Stimulated activated memory B cell treated with anti-CD40 and anti-IgM and Interleukin-4, amounts not matched to agents 10 μg/mL and 1 μg/mL and 100 μg/mL, for 72 hours (primary cell): ENCODE measurements at places on chromosomes 1 and 21.
A peak's percentile ranks its signal among the peaks of the same experiment; 100 is the strongest.

GRCh38 chr1:89425056-89425455 lies 61.2 kb downstream of the GBP6 start:
- H3K4me1 ChIP-seq: peaks cover 12% of the 10 kb centered on the region
- H3K36me3 ChIP-seq: peaks cover 5% of the 10 kb centered on the region
- no peak for ATAC-seq
- peaks cover 39% of the 10 kb centered on the region for H3K27me3 ChIP-seq
- no peak overlapping the region for H3K27ac ChIP-seq
- no peak overlapping the region for H3K4me3 ChIP-seq

GRCh38 chr1:109306832-109307273 lies at the start of gene MYBPHL:
MYBPHL (minus strand) TSS chr1:109307011; CDS start chr1:109306991, 20 bp downstream.
- H3K4me1 ChIP-seq: peaks cover 17% of the 10 kb centered on the region
- ATAC-seq: no peak
- peak within 1 kb of the TSS; percentile 23 for H3K27ac ChIP-seq

- H3K27ac ChIP-seq: no peak overlapping the region
- H3K4me3 ChIP-seq: no peak overlapping the region
- H3K4me1 ChIP-seq: no peaks in the 10 kb centered on the region
Observed at GRCh38 chr1:90412563-90412962, 304.5 kb downstream of the BARHL2 start.

DNA sequence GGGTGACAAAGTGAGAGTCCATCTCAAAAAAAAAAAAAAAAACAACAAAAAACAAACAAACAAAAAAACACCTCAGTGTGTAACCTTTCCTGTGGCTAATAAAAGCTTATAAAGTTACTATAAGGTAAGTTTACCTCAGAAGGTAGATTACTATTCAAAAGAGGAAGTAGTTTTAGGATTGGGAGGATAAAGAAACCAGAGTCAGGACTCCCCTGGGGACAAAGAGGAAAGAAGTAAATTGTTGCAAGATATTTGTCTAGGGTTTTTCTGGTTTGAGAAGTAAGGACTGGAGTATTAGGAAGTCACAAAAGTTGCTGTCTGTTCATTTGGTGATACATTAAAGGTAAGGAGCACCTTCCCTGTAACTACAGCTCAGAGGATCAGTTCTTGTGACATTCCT lies 23.8 kb upstream of the CENPF start:
- H3K4me1 ChIP-seq: peaks cover 6% of the 10 kb centered on the region
- no peak for ATAC-seq
- peaks cover 9% of the 10 kb centered on the region for H3K36me3 ChIP-seq
- no peak overlapping the region for H3K4me3 ChIP-seq
- H3K27ac ChIP-seq: no peak overlapping the region

- H3K4me1 ChIP-seq: peaks cover 50% of the 10 kb centered on the region
- no peak for ATAC-seq
Observed at GRCh38 chr1:3651026-3651929, 1.0 kb upstream of the TP73 start.

DNA sequence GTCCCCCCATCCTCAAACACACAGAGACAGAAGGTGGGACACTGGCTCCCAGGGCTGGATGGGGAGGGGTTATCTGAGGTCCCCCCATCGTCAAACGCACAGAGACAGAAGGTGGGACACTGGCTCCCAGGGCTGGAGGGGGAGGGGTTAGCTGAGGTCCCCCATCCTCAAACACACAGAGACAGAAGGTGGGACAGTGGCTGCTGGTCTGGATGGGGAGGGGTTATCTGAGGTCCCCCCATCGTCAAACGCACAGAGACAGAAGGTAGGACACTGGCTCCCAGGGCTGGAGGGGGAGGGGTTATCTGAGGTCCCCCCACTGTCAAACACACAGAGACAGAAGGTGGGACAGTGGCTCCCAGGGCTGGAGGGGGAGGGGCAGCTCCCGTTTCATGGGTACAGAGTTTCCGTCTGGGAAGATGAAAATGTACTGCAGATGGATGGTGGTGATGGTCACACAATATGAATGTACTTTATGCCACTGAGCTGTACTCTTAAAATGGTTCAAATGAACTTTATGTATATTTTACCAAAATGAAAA lies 69.2 kb downstream of the SCCPDH start:
- H3K27ac ChIP-seq: no peak overlapping the region
- H3K4me3 ChIP-seq: no peak overlapping the region
- H3K36me3 ChIP-seq: no peaks in the 10 kb centered on the region
- peaks cover 44% of the 10 kb centered on the region for H3K27me3 ChIP-seq
- ATAC-seq: no peak
- peaks cover 5% of the 10 kb centered on the region for H3K4me1 ChIP-seq

GRCh38 chr1:160081261-160081936 lies at the start of gene KCNJ9:
KCNJ9 (plus strand) TSS chr1:160081538; CDS start chr1:160084031, 2,493 bp downstream.
- no peaks in the 10 kb centered on the region for H3K36me3 ChIP-seq
- no peak within 1 kb of the TSS for H3K4me3 ChIP-seq
- peaks cover 18% of the 10 kb centered on the region for H3K4me1 ChIP-seq

GRCh38 chr1:117600966-117601365 lies 4.9 kb upstream of the TENT5C start:
- H3K36me3 ChIP-seq: no peaks in the 10 kb centered on the region
- ATAC-seq: no peak
- no peak overlapping the region for H3K4me3 ChIP-seq
- no peaks in the 10 kb centered on the region for H3K27me3 ChIP-seq

DNA sequence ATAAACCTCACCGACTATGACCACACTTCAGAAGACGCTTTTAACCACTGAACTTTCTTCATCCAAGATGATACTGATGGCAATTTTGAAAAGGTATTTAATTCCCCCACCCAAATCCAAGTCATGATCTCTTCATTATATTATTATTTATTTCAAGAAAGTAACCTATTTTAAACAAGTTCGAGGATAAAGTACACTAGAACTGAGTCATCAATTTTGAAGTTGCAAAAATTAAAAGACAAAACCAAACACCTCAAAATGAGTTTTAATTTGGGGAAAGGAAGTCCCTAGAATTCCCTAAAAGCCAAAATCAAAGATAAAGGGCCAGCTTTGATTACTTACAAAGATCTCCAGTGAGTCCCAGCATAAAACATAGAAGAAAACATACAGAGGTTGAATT lies 55.4 kb upstream of the RAP1GAP start:
- no peak for ATAC-seq
- H3K27me3 ChIP-seq: no peaks in the 10 kb centered on the region
- H3K27ac ChIP-seq: no peak overlapping the region
- H3K4me3 ChIP-seq: no peak overlapping the region
- H3K36me3 ChIP-seq: peaks cover 45% of the 10 kb centered on the region

DNA sequence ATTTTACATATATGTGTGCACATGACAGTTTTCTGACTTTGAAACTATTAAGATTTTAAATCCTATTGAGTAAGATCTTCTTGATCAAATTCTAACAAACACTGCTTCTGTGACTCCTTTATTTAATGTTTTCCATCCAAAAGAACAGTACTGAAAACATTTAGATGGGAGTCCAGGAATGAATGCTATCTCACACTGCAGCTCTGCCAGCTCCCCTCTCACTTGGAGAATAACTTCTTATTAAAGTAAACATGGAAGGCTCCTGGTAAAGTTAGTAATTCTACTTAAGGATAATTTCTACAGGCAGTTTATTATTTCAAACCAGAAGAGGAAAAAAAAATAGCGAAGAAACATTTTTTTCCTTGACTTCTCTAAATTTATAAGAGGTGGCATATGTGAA lies 349.1 kb downstream of the DPYD start:
- no peak for ATAC-seq
- H3K4me1 ChIP-seq: no peaks in the 10 kb centered on the region
- H3K27ac ChIP-seq: no peak overlapping the region
- no peaks in the 10 kb centered on the region for H3K27me3 ChIP-seq

DNA sequence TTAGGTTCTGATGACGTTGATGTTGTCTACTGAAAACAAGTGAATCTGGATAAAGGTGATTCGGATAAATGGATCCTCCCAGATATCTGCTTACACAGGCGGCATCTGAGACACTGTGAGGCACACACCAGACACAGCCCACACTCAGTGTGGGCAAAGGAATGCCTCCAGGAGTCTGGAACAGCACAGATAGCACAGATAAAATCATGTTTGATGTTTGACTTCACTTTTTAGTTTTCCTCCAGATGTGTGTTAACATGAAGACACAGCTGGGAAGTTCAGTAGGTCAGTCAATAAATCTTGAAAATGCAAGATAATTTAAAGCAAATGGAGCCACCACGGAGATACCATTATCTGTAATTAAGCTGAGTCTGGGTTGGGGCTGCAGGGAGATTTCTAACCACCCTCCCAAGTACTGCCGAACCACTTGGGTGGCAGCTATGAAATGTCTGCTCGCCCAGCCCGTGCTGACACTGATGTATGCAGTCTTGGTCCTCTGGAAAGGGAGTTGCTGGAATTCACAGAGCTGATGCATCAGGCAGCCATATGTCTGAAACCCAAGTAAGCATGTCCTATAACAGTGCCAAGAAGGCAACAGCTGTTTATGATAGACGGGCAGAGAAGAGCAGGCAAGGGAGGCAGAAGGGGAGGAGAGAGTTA lies 11.7 kb downstream of the CAPN9 start:
- no peak overlapping the region for H3K4me3 ChIP-seq
- no peak for ATAC-seq
- H3K27ac ChIP-seq: no peak overlapping the region
- H3K36me3 ChIP-seq: no peaks in the 10 kb centered on the region
- H3K4me1 ChIP-seq: peaks cover 3% of the 10 kb centered on the region

- peaks cover 34% of the 10 kb centered on the region for H3K27me3 ChIP-seq
- no peak overlapping the region for H3K4me3 ChIP-seq
- H3K36me3 ChIP-seq: no peaks in the 10 kb centered on the region
- no peaks in the 10 kb centered on the region for H3K4me1 ChIP-seq
Observed at GRCh38 chr1:14320518-14320917, 278.0 kb upstream of the KAZN start.

DNA sequence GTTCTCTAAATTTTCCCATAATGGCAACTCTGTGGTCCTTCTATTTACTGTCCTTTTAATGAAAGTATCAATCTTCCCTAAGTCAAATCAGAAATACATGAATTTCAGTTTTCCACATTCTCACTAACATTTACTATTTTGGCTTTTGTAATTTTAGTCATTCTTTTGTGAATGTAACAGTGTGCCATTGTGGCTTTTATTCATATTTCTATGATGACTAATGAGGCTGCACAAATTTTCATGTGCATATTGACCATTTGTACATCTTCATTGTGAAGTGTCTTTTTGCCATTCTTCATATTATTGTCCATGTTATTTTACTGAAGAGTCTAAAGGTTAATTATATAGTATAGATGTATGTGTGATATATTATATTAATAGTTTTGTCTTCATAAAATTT lies 431.0 kb upstream of the BRINP3 start:
- no peaks in the 10 kb centered on the region for H3K36me3 ChIP-seq
- no peaks in the 10 kb centered on the region for H3K4me1 ChIP-seq
- H3K27ac ChIP-seq: no peak overlapping the region
- H3K27me3 ChIP-seq: no peaks in the 10 kb centered on the region

- H3K27ac ChIP-seq: no peak overlapping the region
- H3K27me3 ChIP-seq: no peaks in the 10 kb centered on the region
- peaks cover 5% of the 10 kb centered on the region for H3K36me3 ChIP-seq
- no peak for ATAC-seq
- no peak overlapping the region for H3K4me3 ChIP-seq
Observed at GRCh38 chr1:228318823-228319241, 87.8 kb downstream of the TRIM11 start.

- ATAC-seq: no peak
- no peaks in the 10 kb centered on the region for H3K36me3 ChIP-seq
- no peaks in the 10 kb centered on the region for H3K27me3 ChIP-seq
- H3K27ac ChIP-seq: no peak overlapping the region
- H3K4me1 ChIP-seq: no peaks in the 10 kb centered on the region
Observed at GRCh38 chr1:97145321-97145956, 423.9 kb downstream of the PTBP2 start.

GRCh38 chr21:38272215-38272614 lies 15.4 kb downstream of the KCNJ15 start:
- H3K27ac ChIP-seq: no peak overlapping the region
- no peaks in the 10 kb centered on the region for H3K4me1 ChIP-seq
- peaks cover 1% of the 10 kb centered on the region for H3K27me3 ChIP-seq
- no peaks in the 10 kb centered on the region for H3K36me3 ChIP-seq

GRCh38 chr1:115506924-115507589 lies 134.7 kb upstream of the VANGL1 start:
- no peak overlapping the region for H3K27ac ChIP-seq
- ATAC-seq: no peak
- no peaks in the 10 kb centered on the region for H3K36me3 ChIP-seq
- H3K27me3 ChIP-seq: peaks cover 16% of the 10 kb centered on the region
- H3K4me3 ChIP-seq: no peak overlapping the region
- no peaks in the 10 kb centered on the region for H3K4me1 ChIP-seq

GRCh38 chr1:43659212-43660166 lies 9.5 kb downstream of the KDM4A start:
- H3K27me3 ChIP-seq: no peaks in the 10 kb centered on the region
- peaks cover 22% of the 10 kb centered on the region for H3K4me1 ChIP-seq
- H3K4me3 ChIP-seq: no peak overlapping the region
- H3K36me3 ChIP-seq: peaks cover 58% of the 10 kb centered on the region

- H3K27me3 ChIP-seq: no peaks in the 10 kb centered on the region
- H3K36me3 ChIP-seq: no peaks in the 10 kb centered on the region
- no peak overlapping the region for H3K4me3 ChIP-seq
- no peak overlapping the region for H3K27ac ChIP-seq
Observed at GRCh38 chr1:1165900-1166421, 7.7 kb upstream of the TTLL10 start.

DNA sequence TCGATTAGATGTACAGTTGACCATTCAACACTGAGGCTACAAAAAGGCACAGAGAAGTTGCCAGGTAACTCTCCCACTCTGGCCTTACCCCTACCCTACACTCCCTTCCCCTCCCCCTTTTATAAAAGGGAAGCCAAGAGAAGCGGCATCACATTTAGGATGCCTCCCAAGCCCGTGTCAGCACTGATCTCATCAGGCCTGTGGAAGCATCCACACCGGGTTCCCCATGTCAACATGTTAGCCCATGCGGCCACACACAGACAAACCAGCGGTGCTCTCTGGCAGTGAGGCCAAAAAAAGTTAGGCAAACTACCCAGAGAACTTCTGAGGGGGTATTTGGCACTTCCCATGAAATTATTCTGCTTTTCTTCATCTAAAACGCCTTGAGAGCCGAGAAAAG lies 29.9 kb downstream of the BCAR3 start:
- H3K27ac ChIP-seq: no peak overlapping the region
- no peak overlapping the region for H3K4me3 ChIP-seq
- H3K4me1 ChIP-seq: peaks cover 5% of the 10 kb centered on the region
- no peak for ATAC-seq
- H3K27me3 ChIP-seq: no peaks in the 10 kb centered on the region
